ENCODE measurements at places on chromosomes 2 and 18.

GRCh38 chr2:39492095-39492590 is 55.1 kb upstream of the MAP4K3 start:
- DNase-seq, result peak; percentile 82

- no peak for DNase-seq
Observed at GRCh38 chr2:36002941-36003340, 352.6 kb upstream of the CRIM1 start.

DNA sequence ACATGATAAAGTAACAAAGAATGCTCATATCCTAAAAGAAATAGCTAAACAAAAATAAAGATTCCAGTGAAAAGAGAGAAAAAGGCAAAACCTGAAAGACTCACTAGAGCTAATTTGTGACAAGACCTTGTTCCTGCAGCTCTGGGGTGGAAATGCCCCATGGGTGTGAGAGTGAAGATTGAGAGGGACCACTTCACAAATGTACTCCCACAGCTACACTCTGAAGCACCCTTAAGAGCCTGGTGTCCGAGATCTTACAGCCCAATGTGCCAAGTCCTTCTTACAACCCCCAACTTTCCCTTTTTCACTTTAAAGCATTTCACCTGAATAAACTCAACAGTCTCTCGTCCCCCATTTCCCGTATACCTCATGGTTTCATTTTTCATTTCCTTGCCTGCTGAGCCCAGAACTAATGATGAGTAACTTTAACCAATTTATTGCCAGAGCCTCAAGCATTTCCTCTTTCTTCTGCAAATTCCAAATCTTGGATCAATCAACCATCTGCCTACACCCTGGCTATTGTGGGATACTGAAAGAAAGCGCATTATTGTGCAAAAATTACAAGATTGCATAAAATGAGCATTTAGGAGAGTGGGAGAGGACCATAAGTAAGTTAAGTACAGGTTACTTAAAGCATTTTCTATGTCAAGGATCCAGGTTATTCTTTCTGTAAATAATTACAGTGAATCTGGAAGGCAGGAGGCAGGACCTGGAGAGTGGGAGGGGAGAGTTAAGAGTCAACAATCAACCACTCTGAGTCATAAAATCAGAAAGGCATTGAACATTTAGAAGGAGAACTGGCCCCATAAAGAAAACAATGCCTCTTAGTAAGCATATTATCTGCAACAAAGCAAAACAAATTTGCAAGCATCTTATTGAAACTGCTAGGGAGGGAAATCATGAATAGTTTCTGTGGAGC is 804.4 kb upstream of the CELF4 start:
- DNase-seq, result no peak

DNA sequence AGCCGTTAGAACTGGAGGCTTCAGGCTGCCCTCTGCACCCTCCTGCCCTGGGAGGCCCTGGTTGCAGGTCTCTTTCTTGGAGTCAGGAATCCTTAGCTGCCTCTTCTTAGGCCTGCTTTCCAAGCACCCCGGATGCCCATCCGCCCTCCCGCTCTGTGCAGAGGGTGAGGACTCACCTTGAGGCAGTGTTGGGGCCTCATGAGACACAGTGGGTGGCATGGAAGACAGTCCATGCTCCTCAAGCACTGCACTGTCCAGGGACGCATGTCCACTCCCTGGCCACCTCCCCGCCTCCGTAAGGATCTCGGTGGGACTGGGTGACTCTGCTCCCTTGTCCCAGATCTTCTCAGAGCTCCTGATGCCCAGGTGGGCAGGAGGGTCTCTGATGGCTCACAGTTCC is 5.7 kb upstream of the TRAF3IP1 start:
- DNase-seq, result no peak

- DNase-seq, result no peak
Observed at GRCh38 chr18:33495278-33495677, 54.8 kb upstream of the CCDC178 start.

DNA sequence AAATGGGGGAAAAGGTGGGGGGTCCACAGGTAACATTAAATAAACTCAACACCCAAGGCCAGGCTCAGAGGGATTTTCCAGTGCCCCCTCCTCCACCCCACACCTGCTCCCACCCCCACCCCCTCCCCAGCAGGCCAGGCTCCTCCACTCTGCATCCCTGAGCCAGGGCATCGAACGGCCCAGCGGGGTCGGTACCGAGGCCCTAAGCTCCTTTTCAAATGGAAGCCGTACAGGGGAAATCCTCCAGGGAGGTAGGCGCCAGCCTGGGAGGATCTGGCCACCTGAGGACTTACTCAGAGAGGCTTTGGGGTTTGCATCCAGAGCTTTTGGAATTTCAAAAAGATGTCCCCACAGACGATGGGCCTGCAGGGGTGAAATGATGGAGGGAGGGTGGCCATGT is 46.5 kb downstream of the ZFP36L2 start:
- no peak for DNase-seq

GRCh38 chr18:10669441-10670100 is 143.7 kb downstream of the NAPG start:
- DNase-seq, result no peak

- DNase-seq, result no peak
Observed at GRCh38 chr2:147502711-147503290, 342.0 kb upstream of the ACVR2A start.

DNA sequence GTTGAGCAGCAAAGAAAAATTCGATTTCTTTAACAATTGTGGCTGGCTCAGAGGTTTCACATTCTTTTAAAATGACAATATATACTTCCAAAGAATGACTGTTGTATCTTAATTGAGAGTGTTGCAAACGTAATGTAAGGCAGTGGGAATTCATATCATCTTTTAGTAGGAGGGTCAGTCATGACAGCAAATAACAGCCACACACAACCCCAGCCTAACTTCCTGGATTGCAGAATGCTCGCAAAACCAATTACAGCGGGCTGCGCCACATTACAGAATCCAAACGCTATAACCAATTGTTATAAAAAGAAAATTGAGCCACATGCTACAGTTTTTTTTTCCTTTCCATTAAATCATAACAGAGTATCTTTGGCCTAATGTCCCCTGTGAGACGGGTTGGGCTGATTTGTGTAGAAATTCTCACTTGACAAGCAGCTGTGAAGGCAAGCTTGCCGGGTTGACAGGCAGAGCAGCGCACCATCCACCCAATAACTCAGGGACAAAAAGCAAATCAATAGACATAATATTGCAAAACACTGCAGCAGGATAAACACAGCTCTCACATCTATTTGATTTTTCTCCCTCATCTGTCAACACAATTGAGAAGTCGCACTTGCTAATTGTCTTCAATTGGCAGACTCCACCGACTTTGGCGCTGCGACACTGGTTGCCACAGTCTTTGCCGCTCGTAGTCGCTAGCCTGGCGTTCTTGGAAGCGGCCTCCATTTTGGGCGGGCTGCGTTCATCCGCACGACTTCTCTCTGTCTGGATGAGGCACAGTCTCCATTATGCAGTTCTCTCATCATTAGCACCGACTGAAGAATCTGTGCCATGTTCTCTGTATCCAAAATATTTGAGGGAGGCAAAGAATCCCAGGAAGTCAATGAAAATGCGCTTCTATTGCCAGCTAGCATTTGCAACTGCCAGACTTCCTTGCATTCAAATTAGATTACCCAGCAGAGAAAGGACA is 95.0 kb upstream of the CCDC68 start:
- no peak for DNase-seq

DNA sequence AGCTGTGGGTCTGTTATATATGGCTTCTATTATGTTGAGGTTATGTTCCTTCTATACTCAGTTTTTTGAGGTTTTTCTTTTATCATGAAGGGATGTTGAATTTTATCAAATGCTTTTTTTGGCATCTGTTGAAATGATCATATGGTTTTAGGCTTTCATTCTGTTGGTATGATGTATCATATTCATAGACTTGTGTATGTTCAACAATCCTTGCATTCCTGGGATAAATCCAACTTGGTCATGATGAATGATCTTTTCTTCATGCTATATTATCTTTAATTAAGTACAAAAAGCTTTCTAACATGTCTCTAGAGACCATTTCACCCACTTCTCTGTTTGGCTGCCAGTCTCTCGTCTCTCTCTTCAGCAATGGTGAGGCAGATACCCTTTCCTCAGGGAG is 54.2 kb downstream of the MDH1 start:
- no peak for DNase-seq

DNA sequence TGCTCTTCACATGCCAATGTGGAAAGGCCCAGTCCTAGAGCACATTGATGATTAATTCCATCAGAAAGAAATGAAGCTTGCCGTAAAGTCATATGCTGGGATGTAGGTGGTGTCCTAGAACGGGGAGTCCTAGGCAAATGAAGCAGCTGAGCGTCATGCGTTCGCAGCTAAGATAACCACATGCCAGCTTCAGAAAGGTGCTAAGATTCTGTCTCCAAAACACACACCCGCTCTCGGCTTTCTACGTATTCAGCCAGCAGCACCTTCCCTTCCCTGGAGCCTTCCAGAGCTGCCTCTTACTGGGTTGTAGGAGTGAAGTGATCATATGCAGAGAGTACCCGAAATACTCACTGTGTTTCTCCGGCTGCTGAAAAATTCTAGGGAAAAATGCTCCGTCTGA is 421.6 kb upstream of the ID2 start:
- no peak for DNase-seq

GRCh38 chr2:86623043-86623493 is 597 bp downstream of the RNF103 start:
- peak; percentile 79 for DNase-seq

DNA sequence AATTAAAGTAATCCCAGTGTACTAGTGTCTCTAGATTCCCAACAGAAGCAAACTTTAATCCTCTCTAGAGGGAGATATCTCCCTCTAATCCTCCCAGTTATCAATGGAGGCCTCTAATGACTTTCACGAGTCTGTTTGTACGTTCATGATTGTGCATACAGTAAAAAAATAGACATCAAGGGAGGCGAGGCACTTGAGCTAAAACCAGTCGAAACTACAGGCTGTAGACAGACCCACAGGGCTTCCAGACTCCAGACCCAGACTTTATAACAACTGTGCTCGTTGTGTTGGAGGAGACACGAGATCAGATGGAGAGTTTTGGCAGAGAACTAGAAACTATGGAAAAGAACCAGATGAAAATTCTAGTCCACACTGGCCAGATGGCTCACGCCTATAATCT is 7.0 kb downstream of the DGKD start:
- no peak for DNase-seq

DNA sequence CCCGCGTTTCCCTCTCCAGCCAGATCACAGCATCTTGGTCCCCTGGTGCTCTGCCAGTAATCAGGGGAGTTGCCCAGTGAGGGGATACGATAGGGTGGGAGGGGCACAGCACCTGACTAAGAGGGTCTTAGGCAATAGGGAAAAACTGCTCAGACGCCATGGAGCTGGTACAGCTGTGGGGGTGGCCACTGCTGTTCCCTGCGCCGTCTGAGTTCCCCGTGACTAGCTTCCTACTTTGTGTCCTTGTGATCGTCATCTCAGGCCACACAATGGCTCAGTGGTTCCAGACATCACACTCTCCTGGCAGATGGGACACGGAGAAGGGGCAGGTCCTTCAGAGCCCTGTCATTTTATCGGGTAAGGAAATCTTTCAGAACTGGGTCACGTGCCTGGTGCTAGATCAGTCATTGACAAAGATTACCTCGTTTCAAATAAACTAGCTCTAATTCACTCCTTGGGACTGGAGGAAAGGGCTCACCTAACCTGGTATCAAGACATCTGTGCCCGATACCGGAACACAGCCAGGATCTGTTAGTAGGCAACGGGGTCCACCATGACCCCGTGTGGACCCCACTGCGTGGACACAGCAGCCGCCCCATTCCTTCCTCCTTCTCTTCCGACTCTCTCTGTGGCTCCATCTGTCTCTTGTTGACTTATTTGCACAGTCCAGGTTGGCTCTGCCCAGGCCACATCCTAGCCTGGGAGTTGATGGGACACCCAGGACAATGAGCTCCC is 101.6 kb downstream of the PTGR3 start:
- DNase-seq, result no peak

- no peak for DNase-seq
Observed at GRCh38 chr2:176285321-176285720, 16.1 kb downstream of the MTX2 start.

DNA sequence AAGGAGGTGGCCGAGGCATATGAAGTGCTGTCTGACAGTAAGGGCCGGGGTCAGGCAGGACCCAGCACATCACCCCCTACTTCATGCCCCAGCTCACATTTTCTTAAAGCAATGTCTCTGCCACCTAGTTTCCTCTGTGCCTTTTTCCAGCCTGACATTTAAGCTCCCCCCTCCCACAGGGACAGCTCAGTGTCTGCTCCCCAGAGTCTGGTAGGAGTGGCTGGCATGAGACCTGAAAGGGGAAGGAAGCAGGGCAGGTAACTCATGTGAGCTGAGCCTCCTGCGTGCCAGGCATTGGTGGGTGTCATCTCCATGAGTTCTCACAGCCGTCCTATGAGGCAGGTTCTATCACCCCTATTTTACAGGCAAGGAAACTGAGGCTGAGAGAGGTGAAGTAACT is 1.5 kb downstream of the DNAJB2 start:
- no peak for DNase-seq

DNA sequence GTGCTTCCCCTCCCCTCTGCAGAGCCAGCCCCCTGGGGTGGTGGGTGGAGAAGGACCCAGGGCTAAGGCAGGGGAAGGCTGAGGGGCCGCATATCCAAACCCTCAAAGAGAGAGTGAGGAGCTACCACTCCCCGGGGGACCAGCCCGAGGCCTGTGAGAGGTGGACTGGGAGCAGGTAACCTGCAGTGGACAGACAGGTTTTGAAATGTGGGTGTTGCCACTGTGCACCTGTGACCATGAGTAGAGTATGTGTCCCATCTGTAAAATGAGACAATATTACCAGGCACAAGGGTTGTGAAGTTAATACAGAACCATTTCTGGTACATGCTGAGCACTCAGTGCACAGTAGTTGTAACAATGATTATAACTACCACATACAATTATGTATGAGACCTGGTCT is 51.2 kb upstream of the POMC start:
- no peak for DNase-seq

- DNase-seq, result no peak
Observed at GRCh38 chr2:223269386-223269785, 217.4 kb downstream of the KCNE4 start.

GRCh38 chr18:8396254-8396653 is 213.0 kb upstream of the RAB12 start:
- no peak for DNase-seq

DNA sequence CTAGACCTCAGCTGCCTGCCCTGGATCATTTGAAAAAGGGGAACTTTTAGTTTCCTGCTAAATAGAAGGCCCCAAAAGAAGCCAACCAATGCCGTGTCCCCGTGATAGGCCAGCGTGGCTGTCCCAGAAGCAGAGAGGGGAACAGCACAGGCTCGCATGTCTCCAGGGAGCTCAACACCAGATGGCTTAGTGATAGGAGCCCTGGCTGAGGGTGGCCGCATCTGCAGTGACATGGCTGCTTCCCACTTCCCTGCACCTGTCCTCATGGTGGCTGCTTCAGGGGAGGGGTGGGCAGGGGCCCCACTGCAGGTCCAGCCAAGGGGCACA is 79.6 kb downstream of the MBP start:
- no peak for DNase-seq
